ENCODE measurements at places on chromosomes 6 and 20.

- no peak for DNase-seq
Observed at GRCh38 chr6:21840428-21840827, 246.9 kb downstream of the SOX4 start.

- DNase-seq, result no peak
Observed at GRCh38 chr6:6629402-6629801, 40.9 kb downstream of the LY86 start.

GRCh38 chr6:4320860-4321259 is 185.5 kb upstream of the ECI2 start:
- DNase-seq, result peak; percentile 98

GRCh38 chr6:138246650-138247440 is 28.6 kb upstream of the PBOV1 start:
- DNase-seq, result no peak

GRCh38 chr6:43509984-43510826 is at the start of gene LRRC73:
Gene LRRC73 (minus strand): TSS chr6:43510346. CDS start chr6:43509785, 561 bp downstream.
- DNase-seq, result peak; percentile 84

GRCh38 chr6:29809249-29809648 is 18.4 kb upstream of the HLA-G start:
- DNase-seq, result no peak

GRCh38 chr6:166465003-166465399 is 82.3 kb upstream of the MPC1 start:
- no peak for DNase-seq

DNA sequence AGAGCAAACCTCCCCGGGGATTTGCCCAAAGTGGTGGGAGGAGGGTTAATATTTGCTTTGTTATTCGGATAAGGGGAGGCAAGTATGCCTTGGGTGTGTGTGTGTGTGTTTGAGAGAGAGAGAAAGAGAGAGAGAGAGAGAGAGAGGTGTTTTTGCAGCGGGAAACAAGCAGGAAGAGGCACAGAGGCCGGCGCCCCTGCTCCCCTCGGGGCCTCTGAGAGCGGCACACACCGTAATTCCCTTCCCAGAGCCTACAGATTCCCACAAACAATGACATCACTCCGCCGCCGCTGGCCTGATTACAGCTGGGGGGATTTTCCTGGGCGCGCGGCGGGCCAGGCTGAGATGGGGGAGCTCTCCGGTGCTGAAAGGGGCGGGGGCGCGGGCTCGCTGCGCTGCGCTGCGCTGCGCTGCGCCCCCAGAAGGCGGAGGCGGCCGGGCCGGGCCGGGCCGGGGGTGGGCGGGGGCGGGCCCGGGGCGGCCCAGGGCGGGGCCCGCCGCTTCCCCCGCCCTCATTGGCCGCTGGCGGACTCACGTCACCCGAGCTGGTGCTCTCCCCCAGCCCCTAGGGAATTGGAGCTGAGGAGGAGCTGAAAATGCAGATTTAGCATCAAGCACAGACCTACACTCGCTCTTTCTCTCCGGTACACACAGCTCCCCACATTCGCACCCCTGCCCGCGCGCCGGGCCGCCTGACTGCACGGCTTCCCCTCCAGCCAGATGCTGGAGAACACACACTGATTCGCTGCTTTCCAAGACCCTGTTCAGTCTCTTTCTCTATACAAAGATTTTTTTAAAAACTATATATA is at the start of gene PCSK2:
PCSK2 (plus strand) TSS at position 631 of the 809 bp plus-strand sequence. CDS start 266 bp downstream, outside the sequence.
- DNase-seq, result peak; percentile 26

- DNase-seq, result peak; percentile 11
Observed at GRCh38 chr6:47420394-47421371, 56.9 kb upstream of the CD2AP start.

DNA sequence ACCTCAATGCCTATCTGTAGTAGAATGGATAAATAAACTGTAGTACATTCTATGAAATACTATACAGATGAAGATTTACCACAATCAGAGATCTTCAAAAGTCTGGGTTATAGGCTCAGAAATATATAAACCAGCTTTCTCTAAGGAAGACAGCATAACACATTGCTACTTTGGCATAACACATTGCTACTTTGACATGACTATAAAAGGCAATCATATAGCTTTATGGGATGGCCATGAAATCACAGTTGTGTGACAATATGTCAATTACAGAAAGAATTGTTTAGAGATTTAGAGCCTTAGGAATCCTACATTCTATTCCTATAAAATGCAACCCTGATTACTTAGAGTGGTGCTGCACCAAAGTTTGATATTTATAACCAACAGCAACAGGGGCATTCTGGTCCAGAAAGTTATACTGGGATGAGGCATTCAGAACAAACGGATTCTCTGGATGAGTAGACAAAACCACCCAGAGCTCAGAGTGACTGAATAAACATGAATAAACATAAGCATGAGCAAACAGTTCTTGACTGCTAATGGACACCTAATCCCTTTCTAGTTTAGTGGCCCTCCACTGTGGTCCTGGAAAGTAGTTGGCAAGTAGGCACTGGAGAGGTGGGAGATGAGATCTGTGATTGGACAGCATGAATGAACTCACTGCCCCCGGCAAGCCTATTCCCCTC is 12.0 kb downstream of the TTI1 start:
- peak; percentile 12 for DNase-seq

DNA sequence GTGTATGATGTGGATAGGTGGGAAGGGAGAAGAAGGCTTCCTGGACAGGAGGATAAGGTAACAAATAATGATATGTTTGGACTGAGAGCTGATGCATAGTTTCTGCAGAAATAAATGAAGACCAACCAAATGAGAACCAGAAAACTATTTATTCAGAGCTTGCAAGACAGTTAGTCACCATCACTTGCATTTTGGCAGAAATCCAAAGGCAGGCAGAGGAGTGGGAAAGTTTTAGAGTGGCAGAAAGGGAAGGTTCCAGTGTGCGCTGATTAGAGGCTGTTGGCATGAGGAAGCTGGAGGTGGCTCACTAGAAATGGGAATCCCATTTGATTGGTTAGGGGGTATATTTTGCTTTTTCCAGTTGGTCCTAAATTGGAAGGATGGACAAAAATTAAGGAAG is 13.0 kb upstream of the F13A1 start:
- DNase-seq, result no peak

DNA sequence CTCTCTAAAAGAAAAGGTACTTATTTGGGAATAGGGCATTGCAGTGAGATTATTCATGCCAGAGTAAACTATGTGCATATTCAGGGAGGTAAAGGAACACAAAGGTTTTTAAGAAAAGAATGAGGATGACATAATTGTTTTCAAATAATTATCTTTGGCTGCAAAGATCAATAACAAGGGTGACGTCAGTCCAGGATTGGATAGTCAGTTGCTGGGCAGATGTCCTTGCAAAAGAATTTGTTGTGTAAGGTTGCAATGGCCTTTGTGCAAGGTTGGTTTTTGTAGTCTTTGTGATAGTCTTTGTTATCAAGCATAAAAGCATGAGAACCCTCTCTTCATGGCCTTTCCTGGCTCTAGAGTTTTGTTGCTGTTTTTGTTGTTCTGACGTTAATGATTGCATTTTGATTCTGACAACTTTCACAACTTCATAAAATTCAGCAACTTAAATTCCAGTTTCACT is 17.7 kb downstream of the LOC128125822 start:
- no peak for DNase-seq

DNA sequence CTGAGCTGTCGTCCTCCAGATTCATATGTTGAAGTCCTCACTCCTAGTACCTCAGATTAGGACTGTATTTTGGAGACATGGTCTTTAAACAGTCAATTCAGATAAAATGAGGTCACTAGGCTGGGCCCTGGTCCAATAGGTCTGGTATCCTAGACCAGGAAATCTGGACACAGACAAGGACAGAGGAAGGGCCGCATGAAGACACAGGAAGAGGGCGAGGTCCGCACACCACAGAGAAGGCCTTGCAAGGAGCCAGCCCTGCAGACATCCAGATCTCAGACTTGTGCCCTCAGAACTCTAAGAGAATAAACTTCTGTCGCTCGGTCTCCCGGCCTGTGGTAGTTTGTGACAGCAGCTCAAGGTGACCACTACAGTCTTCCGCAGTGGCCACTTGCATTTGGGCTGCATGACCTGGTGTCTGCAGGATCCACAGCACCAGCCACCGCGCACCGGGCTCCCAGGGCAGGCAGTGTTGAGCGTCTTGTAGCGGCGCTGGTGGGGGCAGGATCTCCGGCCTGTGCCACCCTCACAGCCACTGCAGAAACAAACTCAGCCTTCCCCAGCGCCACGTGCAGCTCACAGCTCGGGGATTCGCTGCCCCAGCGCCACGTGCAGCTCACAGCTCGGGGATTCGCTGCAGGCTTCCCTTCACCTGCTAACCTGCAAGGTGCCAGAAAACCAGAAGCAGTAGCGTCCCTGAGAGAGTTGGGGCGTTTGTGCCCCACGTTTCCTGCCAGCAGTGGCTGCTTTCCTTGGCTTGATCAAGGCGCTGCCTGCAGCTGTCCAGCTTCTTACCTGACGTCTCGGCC is 6.0 kb upstream of the RBM38 start:
- no peak for DNase-seq

DNA sequence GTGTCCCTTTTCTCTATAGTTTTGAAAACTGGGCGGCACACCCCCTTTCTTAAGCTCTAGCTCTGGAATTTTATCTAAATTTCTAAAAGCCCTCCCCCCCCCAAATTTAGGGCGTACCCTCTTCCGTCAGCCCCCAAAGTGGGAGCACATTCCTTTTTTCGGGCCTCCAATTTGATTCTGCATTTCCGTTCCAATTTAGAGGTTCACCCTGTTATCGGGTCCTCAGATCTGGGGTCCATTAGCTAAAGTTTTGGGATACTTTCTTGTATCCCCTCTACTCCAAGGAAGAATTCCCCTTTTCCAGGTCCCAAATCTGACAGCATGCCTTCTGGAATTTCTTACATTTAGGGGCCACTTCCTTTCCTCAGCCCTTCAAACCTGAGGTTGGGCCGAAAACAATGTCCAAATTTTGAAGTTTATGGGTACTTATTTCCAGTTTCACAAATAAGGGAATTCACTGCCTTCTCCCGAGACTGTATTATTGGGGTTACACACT is 796 bp downstream of the PHF20 start:
- no peak for DNase-seq

- DNase-seq, result peak; percentile 13
Observed at GRCh38 chr6:53894091-53894490, 99.3 kb downstream of the LRRC1 start.

GRCh38 chr6:20841806-20842205 is 307.5 kb downstream of the CDKAL1 start:
- DNase-seq, result no peak
